SK-N-SH (cell line): ENCODE measurements at places on chromosomes 2 and 18. TPM values are rescaled to one million over a fixed set of nuclear protein-coding genes. Genes with fewer than 3 reads are reported as not detected.

DNA sequence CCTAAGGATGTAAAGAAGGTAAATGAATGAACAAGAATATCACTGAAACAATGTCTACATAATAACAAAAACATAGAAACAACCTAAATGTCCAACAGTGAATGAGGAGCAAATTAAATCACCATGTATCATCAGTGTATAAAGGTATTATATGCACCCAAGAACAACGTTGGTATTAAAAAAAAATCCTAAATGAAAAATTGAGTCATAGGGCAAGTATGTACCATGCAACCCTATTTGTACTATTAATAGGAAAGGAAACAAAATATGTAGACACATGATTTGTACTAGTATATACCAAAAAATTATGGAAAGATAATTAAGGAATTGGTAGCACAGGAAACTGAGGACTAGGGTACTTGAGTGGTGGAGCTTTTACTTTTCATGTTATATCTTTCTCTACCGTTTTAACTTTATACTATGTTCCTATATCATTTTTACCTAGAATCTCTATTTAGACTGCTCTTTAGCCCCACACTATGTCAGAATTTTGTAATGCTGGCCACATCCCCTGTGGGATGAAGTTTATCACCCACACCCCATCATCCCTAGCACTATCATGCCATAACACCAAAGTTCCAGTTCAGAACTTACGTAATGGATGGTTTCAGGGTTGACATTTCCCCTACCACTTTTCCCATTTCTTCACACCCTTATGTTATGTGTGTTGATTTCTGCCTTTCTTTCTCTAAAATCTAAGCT, 25.6 kb downstream of the IKZF2 start:
- DNase-seq: peak; percentile 6
- no peak overlapping the region for H3K27ac ChIP-seq
- no peaks in the 10 kb centered on the region for H3K4me1 ChIP-seq
- peaks cover 3% of the 10 kb centered on the region for H3K36me3 ChIP-seq

- peaks cover 94% of the 10 kb centered on the region for H3K36me3 ChIP-seq
- no peaks in the 10 kb centered on the region for H3K27me3 ChIP-seq
- no peak overlapping the region for H3K27ac ChIP-seq
- no peaks in the 10 kb centered on the region for H3K4me1 ChIP-seq
- DNase-seq: no peak
These were observed 7.3 kb upstream of the ATRAID start for GRCh38 chr2:27204566-27204965.

DNA sequence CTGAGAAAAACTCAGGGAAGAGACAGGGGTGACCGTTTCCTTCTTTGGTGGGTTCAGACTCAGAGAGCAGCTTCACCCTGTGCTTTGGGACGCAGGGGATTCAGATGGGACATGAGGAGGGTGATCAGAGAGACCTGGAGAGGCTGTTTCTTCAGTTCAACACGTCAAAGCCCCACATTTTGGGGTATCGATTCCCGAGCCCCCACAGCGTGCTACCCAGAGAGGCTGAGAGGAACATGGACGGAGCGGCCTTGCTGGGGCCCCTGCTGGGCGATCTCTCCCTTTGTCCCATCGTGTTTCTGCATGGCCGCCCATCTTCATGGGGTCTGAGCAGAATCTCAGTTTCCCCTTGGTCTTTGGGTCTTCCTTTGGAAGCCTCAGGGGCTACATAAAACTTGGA, 38.2 kb upstream of the PXDN start:
- H3K36me3 ChIP-seq: no peaks in the 10 kb centered on the region
- no peak overlapping the region for H3K27ac ChIP-seq
- DNase-seq: no peak
- no peak overlapping the region for H3K4me3 ChIP-seq
- H3K4me1 ChIP-seq: no peaks in the 10 kb centered on the region; the same call in 1 of the 2 replicates

DNA sequence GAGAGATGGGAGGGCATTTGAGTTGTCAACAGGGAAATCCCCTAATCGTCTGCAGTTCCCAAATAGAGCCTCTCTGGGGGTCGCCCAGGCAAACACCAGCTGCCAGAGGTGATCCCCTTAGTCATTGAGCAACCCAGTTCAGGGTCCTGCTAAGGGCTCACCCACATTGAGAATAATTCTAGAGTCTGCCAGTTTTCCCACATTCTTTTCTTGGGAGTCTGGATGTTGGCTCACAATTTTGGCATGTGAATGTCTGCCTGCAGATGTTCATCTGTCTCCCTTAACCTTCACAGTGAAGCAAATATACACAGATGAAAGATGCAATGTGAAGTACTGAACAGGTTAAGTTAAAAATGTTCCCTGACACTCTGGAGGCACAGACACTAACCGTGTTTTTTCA, 11.4 kb upstream of the SMIM21 start:
- H3K27ac ChIP-seq: no peak overlapping the region
- no peaks in the 10 kb centered on the region for H3K4me1 ChIP-seq
- no peaks in the 10 kb centered on the region for H3K27me3 ChIP-seq
- H3K36me3 ChIP-seq: no peaks in the 10 kb centered on the region
- no peak for DNase-seq
- H3K4me3 ChIP-seq: no peak overlapping the region

DNA sequence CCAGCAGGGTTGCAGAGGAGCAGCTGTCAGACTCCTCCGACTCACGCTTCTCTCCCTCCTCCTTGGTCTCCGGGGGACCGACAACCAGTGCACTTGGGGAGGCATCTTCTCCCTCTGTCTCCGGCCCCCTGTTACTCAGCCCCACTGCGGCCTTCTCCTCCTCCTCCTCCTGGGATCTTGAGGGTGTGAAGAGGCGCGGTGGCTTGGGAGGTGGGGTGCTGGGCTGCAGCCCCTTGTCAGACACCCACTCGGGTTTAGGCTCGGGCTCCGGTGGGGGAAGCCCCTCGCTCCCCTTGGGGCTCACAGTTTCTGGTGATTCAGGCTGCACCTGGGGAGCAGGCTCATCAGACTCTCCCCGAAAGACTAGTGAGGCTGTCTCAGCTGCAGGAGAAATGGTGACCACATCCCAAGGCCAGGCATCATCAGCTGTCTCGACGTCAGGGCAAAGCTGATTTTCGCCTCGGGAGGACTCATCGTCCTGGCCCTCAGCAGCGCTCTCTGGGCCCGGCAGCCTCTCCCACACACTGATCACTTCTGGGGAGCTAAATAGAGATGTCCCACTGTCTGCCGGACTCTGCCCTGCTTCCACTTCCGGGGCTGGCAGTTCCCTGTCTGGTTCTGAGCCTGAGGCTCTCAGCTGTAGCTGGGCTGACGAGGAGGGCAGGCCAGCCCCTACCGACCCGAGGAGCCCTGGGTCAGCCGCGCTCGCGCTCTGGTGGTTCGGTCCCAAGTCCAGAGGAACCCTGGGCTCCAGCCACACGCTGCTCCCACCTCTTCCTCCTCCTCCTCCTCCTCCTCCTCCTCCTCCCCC, 9.0 kb upstream of the SFXN5 start:
- H3K4me1 ChIP-seq: no peaks in the 10 kb centered on the region; the same call in 1 of the 2 replicates
- H3K4me3 ChIP-seq: no peak overlapping the region
- peaks cover 3% of the 10 kb centered on the region for H3K36me3 ChIP-seq
- no peaks in the 10 kb centered on the region for H3K27me3 ChIP-seq
- no peak for DNase-seq

DNA sequence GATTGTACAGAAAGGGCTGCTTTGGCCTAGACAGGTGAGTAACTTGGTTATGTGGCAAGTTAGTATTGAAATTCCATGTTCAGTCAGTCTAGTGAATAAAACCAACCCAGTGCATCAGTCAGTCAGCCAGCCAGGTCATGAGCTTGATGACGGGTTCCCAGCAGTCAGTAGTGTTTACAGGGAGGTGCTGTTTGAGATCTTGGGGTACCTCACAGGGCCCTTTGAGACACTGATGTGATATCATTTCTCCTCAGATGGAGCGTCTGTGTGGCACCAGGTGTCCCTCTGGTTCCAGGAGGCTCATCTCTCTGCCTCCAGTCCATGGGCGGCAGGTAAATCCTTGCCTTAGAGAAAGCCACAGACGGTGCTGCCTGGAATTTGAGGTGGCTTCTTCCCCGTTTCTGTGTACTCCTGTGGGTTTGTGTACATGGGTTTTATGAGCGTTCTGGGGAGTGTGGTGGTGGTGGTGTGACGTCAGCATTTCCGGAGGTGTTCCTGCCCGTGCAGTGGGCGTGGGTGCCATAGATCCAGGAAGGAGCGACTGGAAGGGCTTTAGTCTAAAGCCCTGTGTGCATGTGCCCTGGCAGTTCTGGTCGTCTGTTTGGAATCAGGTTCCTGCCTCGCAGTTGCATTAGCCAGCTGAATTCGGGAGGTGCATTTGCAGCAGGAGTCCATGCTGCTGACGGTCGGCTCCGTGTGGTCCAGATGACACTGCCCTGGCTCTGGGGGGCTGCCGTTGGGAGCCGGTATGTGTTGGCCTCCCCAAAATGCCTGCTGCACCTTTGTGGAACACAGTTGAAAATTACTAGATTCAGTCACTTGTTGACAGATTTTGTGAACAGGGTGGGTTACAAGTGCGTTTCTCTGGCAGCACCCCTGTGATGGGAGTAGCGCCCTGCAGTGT, 2.1 kb downstream of the CTDP1 start:
- H3K4me3 ChIP-seq: peak overlapping the region; percentile 95
- no peaks in the 10 kb centered on the region for H3K36me3 ChIP-seq
- DNase-seq: no peak
- no peaks in the 10 kb centered on the region for H3K27me3 ChIP-seq

DNA sequence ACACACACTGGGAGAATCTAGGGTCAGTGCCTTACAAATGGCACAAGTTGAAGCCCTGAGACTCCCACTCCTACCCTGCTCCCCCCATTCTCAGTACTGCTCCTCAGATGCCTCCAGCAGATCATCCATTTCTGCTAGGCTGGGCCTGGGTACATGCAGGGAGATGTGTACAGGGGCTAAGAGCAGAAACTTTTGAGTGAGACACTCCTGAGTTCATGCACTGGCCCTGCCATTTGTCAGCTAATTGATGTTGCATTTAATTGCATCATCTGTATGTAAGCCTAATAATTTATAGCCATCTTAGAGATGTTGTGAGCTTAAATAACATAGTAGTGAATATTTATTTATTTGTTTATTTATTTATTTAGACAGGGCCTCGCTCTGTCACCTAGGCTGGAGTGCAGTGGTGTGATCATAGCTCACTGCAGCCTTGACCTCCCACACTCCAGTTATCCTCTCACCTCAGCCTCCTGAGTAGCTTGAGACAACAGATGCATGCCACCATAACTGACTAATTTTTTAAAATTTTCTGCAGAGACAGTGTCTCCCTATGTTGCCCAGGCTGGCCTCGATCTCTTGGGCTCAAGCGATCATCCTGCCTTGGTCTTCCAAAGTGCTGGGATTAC, 4.8 kb upstream of the CASP8 start:
- H3K27ac ChIP-seq: no peak overlapping the region
- H3K27me3 ChIP-seq: no peaks in the 10 kb centered on the region
- H3K4me1 ChIP-seq: no peaks in the 10 kb centered on the region; the same call in 1 of the 2 replicates
- no peak overlapping the region for H3K4me3 ChIP-seq
- no peak for DNase-seq
- no peaks in the 10 kb centered on the region for H3K36me3 ChIP-seq

DNA sequence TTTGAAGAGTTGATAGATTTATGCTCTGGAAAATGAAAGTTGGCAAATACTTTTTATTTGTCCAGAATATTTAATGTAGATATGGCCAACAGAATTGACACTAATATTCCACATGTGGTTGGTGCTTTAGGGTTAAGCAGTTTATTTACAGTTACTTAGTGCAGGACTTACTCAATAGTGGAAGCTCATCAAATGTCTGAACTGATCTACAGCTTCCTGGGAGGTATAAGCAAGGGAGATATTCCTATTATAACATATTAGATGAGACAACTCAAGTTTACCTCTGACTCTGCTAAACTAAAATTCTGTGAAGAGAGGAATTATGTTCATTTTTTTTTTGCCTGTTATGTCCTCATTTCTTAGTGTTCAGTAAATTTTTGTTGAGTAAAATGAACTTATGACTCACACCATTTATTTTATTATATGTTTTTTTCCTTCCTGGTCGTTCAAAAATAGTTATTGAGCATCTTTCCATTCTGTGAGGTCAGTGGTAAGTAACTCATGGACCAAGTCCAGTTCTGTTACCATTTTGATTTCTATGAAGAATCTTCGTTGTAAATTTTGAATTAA, 13.6 kb downstream of the ABI2 start:
- no peaks in the 10 kb centered on the region for H3K27me3 ChIP-seq
- peaks cover 16% of the 10 kb centered on the region; the same call in 1 of the 2 replicates for H3K4me1 ChIP-seq
- no peak overlapping the region for H3K27ac ChIP-seq
- H3K36me3 ChIP-seq: peaks cover 44% of the 10 kb centered on the region
- no peak for DNase-seq

DNA sequence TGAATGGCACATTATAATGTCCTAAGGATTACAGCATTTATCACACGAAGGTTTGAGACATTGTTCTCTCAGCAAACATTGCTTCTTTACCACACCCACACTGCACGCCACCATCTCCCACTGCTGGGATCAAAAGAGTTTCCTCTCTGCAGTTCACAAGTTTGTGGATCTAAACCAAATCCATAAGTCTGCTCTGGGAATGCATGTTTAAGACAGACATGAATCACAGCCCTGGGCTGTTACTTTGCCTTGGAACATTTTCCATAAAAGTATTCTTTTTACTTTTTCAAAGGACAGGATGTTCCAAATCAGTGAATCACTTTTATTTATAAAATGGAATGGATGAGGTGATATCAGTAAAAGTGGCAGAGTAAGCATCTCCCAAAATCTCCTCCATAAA, 36.1 kb downstream of the STPG4 start:
- DNase-seq: no peak
- no peaks in the 10 kb centered on the region for H3K36me3 ChIP-seq
- peak overlapping the region; percentile 87 for H3K27ac ChIP-seq
- no peak overlapping the region for H3K4me3 ChIP-seq

IL36B gene
- polyA plus RNA-seq: not detected in 2 replicates

POLR1A gene
- 5.5 and 6.1 TPM in 2 replicates for polyA plus RNA-seq

GKN2 gene
- not detected in 2 replicates for polyA plus RNA-seq

PTPRN gene
- polyA plus RNA-seq: 7.4 and 9.5 TPM in 2 replicates

SERPINB3 gene
- 0.07 TPM in 1 of 2 replicates, not detected in the other for polyA plus RNA-seq

MLPH gene
- polyA plus RNA-seq: 84.8 and 93.6 TPM in 2 replicates
